ENCODE measurements at places on chromosomes 11 and 22.

GRCh38 chr11:40292721-40293508, 1166.5 kb downstream of the LRRC4C start:
- peak; percentile 50 for DNase-seq

- DNase-seq: no peak
These were observed 47.4 kb downstream of the SYT13 start for GRCh38 chr11:45238724-45239123.

DNA sequence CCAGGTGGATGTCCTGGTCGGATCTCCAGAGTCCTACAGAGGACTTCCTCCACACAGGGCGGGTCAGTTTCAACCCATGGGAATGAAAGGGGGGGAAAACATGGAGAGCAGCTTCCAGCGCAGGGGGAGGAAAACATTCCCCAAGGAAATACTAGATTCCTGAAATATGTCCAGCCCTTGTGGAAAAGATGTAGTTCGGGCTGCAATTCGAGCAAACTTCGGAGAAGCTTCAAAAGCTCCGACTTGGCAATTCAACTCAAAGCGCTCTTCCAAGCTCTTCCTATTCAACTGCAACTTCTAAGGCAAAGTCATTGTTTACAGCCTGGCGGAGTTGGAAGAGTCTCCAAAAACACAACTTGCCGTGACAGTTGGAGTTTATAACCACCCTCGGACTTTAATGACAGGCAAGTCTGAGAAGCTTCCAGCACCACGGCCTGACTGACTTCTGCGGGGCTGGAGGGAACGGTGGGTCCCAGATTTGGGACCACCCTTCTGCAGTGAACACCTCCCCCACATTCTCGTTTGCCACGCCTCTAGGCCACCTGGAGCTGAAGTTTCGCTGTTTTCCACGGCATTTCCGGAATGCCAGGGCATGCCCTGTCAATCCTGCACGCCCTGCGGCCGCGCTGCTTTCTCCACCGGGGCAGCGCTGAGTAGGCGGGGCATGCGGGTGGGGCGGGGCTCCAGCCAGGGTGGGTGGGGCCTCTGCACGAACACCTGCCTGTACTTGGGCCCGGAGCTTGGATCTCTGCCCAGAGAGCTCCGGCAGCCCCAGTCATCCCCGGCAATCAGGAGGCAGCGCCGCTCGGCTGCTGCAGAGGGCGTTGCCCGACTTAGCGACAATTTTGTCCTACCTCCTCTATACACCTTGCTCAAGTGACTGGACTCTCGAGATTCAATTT, 49.0 kb upstream of the BIRC3 start:
- peak; percentile 92 for DNase-seq

GRCh38 chr11:10398525-10398924, 56.5 kb upstream of the AMPD3 start:
- peak; percentile 44 for DNase-seq

GRCh38 chr11:2577991-2578928, 121.5 kb downstream of the KCNQ1OT1 start:
- DNase-seq: no peak

DNA sequence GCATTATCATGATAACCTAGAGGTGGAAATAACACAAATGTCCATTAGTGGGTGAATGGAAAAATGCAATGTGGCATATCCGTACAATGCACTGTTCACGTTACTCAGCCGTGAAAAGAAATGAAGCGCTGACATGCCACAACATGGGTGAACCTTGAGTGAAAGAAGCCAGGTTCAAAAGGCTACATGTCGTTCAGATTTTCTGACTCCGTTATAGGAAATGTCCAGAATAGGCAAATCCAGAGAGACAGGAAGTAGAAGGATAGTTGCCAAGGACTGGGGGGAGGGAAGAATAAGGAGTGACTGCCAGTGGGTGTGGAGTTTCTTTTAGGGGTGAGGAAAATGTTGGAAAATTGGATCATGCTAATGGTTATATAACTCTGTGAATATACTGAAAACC, 133.8 kb downstream of the ATXN10 start:
- no peak for DNase-seq

DNA sequence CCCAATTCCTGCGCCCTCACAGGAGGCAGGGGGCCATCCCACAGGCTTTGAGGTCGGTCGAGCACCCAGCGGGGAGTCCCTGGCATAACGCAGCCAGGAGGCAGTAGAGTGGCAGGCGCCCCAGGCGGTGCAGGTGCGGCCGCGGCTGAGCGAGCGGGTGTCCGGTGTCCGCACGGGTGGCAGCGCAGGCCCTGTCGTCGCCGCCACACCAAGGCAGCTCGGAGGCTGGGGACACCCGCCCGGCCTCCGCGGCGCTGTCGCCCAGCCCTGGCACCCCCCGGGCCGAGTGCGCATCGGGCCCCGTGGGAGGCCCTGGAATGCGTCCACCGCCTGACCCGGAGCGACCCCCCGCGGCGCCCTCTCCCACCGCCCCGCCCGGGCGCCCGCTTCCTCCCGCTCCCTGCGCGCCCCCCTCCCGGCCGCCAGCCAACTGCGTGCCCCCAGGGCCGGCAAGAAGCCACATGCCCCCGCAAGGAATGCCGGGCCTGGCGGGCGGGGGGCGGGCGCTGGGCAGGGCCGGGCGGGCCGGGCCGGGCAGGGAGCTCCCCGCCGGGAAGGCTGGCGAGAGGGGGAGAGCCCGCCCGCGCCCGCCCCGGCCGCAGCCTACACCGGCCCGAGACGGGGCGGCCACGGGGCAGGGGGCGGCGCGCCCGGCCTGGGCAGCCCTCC, 33.9 kb downstream of the PRDM11 start:
- DNase-seq: peak; percentile 81

GRCh38 chr11:110077346-110077745, 15.8 kb upstream of the ZC3H12C start:
- no peak for DNase-seq

- DNase-seq: no peak
These were observed 46.7 kb upstream of the LIPT2 start for GRCh38 chr11:74540270-74540669.

DNA sequence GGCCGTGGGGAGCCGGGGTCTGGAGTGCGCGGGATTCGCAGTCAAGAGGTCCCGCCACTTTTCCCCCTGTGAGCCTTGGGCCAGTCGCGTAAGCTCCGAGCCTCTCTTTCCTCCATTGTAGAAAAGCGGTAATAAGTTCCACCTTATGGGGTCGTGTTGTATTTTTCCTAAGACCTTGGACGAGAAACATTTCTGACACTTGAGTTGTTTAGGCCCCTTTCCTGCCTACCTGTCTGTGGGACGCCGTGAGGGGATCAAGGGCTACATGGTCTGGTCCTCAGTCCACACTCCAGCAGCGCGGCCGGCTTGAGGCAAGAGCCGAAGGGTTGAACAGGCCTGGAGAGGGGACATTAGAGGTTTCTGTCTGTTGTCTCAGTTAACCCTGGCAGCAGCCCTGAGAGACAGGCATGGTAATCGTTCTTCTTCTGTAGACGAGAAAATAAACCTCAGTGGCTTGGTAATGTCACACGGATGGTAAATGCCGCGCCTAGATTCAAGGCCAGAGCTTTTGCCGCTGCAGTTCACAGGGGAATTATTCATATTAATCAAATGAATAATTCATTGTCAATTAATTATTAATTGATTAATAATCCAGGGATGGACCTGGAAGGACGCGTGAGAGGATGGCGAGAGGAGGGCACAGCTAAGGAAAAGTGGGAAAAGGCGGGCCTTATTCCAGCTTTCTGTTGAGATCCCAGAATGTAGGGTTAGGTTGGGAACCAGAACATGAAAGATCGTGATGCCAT, 545 bp downstream of the FEN1 start:
- no peak for DNase-seq

Data from ecto neural progenitor cell (in vitro differentiated cells).